Activated CD4-positive, alpha-beta memory T cell treated with anti-CD3 and anti-CD28 coated beads for 36 hours (primary cell): ENCODE measurements at places on chromosomes 2 and 18. TPM values are rescaled to one million over a fixed set of nuclear protein-coding genes. Genes with fewer than 3 reads are reported as not detected.

DNA sequence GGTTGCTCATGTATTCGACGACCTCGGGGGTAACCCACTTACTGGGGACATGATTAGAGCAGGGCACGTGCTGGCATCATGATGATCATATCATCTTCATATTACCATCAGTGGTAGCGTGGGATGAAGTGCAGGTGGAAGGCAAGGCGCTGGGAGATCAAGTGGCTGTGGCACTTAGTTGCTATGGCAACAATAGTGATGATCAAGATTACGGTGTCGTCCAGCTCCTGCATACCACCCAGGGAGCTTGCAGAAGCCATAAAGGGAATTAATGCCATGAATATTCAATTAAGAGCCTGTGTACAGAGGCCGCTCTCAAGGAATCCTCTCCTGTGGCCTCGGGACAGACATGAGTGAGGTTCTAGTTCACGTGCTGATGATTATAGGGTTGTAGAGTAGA is 237.2 kb upstream of the COPS8 start:
- H3K27ac ChIP-seq = no peak overlapping the region
- no peak overlapping the region for H3K4me3 ChIP-seq
- no peak for DNase-seq
- no peaks in the 10 kb centered on the region for H3K36me3 ChIP-seq
- no peaks in the 10 kb centered on the region for H3K4me1 ChIP-seq

- peaks cover 2% of the 10 kb centered on the region for H3K36me3 ChIP-seq
- no peak overlapping the region for H3K4me3 ChIP-seq
- no peak for DNase-seq
- no peaks in the 10 kb centered on the region for H3K27me3 ChIP-seq
- peaks cover 23% of the 10 kb centered on the region for H3K4me1 ChIP-seq
- no peak overlapping the region for H3K27ac ChIP-seq
These were observed 28.5 kb upstream of the CEP68 start for GRCh38 chr2:65027616-65028244.

DNA sequence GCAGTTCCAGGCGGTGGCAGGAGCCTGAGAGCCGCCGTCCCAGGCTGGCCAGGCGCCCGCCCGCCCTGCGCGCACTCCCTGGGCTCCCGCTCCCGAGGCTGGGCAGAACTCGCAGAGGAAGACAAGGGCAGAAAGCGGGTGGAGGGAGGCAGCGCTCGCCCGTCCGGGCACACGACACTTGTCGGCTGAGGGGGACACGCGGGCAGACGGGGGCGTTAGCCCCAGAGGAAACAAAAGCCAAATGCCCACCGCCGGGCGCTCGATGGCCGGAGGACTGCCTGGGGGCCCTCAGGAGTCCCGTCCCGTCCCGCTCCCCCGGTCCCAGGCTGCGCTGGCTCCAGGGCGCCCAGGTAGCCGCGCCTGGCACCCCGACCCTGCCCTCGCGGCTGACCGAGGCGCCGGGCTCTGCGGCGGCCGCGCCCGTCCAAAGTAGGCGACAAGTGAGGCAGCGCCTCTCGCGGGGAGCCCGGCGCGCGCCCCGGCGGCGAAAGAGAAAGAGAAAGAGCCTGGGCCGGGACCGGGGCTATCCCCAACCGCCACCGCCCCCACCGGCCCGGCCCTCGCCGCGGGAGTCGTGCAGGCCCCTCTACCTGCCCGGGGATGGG is 491 bp downstream of the L3MBTL4 start:
- H3K27me3 ChIP-seq = peaks cover 20% of the 10 kb centered on the region
- no peak overlapping the region for H3K4me3 ChIP-seq
- DNase-seq = peak; percentile 20
- H3K4me1 ChIP-seq = peaks cover 4% of the 10 kb centered on the region
- H3K27ac ChIP-seq = no peak overlapping the region

DNA sequence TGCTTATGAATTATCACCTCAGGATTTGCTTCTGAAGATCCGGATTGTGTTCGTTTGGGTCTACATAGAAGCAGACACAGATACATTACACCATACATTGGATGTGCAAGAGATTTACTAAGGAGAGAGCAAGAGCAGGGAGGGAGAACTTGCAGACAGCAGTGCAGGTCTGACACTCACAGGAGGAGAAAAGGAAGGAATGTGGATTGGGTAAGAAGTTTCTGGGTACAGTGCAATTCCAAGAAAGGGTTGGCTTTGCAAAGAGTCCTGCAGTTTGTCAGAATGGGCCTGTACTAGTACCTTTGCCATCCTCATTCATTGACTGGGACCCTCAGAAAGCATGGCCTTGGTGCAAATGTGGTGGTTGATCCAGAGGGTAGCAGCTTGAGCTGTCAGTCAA is 4.8 kb upstream of the THOC1 start:
- H3K4me3 ChIP-seq = no peak overlapping the region
- no peak overlapping the region for H3K27ac ChIP-seq
- peaks cover 9% of the 10 kb centered on the region for H3K36me3 ChIP-seq
- peaks cover 6% of the 10 kb centered on the region for H3K4me1 ChIP-seq
- no peak for DNase-seq

Gene SANBR
- 5.9 TPM for total RNA-seq

Gene FHOD3
- total RNA-seq = not detected
